ENCODE measurements at places on chromosomes 16 and 17. TPM values are rescaled to one million over a fixed set of nuclear protein-coding genes. Genes with fewer than 3 reads are reported as not detected.

- H3K27ac ChIP-seq: no peak overlapping the region
- no peak for DNase-seq
- no peak overlapping the region for H3K4me3 ChIP-seq
- no peaks in the 10 kb centered on the region for H3K4me1 ChIP-seq
Observed at GRCh38 chr17:1322014-1322428, 42.6 kb downstream of the TRARG1 start.

TTLL6 gene
- total RNA-seq: 0.87 TPM

TEKT1 gene
- total RNA-seq: 1.2 TPM

DNA sequence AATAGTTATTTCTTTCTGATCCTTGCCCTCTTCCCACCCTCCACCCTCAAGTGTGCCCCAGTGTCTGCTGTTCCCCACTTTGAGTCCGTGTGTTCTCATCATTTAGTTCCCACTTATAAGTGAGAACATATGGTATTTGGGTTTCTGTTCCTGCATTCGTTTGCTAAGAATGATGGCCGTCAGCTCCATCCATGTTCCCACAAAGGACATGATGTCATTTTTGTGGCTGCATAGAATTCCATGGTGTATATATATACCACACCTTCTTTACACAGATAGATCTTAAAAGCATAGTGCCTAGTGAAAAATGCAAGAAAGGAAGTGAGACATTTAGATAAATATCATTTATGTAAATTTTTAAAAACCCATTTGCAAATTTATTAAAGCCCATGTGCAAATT, 33.1 kb downstream of the HS3ST2 start:
- no peak overlapping the region for H3K27ac ChIP-seq
- DNase-seq: no peak
- no peak overlapping the region for H3K4me3 ChIP-seq
- H3K4me1 ChIP-seq: no peaks in the 10 kb centered on the region

GRCh38 chr16:83973581-83974385, 5.7 kb downstream of the NECAB2 start:
- H3K27ac ChIP-seq: no peak overlapping the region
- no peak overlapping the region for H3K4me3 ChIP-seq
- peaks cover 16% of the 10 kb centered on the region for H3K27me3 ChIP-seq
- peaks cover 8% of the 10 kb centered on the region for H3K36me3 ChIP-seq
- no peak for DNase-seq
- no peaks in the 10 kb centered on the region for H3K4me1 ChIP-seq

PTRH2 gene
- 15.4 TPM for total RNA-seq

DNA sequence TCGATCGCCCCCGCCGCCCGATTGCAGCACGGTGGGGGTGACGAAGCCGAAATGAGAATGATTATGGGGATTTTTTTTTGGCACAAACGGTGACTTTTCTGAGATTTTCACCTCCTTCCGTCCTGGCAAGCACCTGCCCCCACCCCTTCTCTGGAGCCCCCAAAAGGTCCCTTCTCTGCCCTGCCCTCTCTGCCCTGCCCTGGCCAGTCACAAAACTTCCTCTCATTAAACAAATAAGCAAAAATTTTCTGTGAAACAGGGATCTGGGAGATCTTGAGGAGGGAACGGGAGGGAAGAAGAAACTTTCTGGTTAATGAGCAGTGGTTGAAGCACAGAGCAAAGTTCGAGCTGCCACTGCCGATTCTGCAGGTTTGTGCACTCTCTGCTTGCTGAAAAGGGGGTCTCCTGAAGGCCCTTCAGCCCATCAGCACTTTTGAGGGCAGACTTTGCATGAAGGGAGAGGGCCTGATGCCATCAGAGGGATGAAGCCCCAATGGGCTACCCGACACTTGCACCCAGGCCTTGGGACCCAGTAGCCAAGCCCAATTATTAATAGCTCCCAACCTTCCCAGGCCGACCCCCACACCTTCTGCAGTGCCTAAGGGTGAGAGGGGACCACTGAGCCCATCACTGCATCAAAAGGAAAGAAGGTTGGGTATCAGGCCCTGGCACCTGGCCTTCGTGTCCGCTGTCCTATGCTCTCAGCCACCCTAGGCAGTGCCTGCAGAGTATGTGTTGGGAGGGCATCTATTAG, 1.0 kb upstream of the HOXB8 start:
- no peak overlapping the region for H3K4me3 ChIP-seq
- no peak for DNase-seq
- H3K4me1 ChIP-seq: peaks cover 34% of the 10 kb centered on the region
- no peak overlapping the region for H3K27ac ChIP-seq
- peaks cover 29% of the 10 kb centered on the region for H3K27me3 ChIP-seq

DNA sequence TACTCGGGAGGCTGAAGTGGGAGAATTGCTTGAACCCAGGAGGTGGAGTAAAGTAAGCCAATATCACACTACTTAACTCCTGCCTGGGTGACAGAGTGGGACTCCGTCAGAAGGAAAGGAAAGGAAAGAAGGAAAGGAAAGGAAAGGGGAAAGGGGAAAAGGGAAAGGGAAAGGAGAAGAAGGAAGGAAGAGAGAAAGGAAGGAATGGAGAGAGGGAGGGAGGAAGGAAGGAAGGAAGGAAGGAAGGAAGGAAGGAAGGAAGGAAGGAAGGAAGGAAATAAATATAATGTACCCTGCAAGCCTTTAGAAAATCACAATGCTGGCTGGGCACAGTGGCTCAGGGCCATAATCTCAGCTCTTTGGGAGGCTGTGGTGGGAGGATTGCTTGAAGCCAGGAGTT, 27.3 kb downstream of the SLC5A11 start:
- no peak for DNase-seq
- H3K4me3 ChIP-seq: no peak overlapping the region
- H3K27ac ChIP-seq: no peak overlapping the region
- no peaks in the 10 kb centered on the region for H3K27me3 ChIP-seq
- H3K36me3 ChIP-seq: no peaks in the 10 kb centered on the region

DNA sequence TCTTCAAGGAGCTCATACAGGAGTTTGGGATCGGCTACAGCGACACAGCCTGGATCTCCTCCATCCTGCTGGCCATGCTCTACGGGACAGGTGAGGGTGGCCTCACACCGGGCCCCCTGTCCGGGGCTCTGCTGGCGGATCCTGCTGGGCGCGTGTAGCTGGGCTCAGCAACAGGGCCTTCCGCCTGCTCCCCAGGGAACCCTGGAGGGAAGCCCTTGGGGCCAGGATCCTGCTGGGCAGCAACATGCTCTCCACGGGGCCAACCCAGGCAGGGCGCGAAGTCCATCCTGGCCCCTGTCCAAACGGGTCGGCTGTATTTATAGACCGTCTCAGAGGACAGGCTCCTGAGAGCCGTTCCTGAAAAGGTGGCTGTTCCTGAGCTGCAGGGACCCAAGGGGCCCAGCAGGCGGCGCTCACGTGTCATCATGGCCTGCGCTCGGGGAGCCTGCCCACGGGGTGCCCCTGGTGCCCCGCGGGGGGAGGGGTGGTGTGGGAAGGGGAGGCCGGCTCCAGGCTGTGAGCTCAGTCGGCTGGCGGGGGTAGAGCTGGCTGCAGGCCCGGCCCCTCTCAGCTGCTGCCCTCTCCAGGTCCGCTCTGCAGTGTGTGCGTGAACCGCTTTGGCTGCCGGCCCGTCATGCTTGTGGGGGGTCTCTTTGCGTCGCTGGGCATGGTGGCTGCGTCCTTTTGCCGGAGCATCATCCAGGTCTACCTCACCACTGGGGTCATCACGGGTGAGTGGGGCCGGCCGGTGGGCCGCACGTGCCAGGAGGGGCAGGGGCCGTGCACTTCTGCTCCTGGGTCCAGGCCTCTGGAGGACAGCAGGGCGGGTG, 7.5 kb downstream of the SLC16A3 start:
- no peaks in the 10 kb centered on the region for H3K36me3 ChIP-seq
- no peak overlapping the region for H3K27ac ChIP-seq
- no peak overlapping the region for H3K4me3 ChIP-seq

GRIN2A gene
- total RNA-seq: 0.03 TPM

DNA sequence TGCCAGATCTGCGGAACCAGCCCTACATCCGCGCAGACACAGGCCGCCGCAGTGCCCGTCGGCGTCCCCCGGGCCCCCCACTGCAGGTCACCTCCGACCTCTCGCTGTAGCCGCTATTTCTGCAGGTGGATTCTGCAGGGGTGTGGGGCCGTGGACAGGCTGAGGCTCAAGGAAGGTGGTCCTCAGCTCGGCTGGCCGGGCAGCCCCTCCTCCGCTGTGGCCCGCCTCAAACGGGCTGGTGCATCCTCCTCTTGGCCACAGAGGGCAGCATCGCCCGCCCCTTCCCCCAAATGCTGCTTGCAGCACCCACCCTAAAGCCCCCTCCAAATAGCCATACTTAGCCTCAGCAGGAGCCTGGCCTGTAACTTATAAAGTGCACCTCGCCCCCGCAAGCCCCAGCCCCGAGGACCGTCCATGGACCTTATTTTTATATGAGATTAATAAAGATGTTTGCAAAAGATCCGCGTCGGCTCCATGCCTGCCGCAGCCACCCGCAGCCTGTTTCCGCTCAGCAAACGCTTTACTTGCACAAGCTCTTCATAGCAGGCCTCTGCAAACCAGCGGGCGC, 14.9 kb downstream of the SPATA32 start:
- H3K27ac ChIP-seq: no peak overlapping the region
- peak; percentile 57 for DNase-seq
- peaks cover 6% of the 10 kb centered on the region for H3K27me3 ChIP-seq
- H3K36me3 ChIP-seq: peaks cover 23% of the 10 kb centered on the region
- peak overlapping the region; percentile 85 for H3K4me3 ChIP-seq
- H3K4me1 ChIP-seq: peaks cover 40% of the 10 kb centered on the region

GRCh38 chr17:9817086-9817485, 4.8 kb downstream of the GSG1L2 start:
- H3K36me3 ChIP-seq: peaks cover 6% of the 10 kb centered on the region
- no peak overlapping the region for H3K4me3 ChIP-seq
- peaks cover 7% of the 10 kb centered on the region for H3K27me3 ChIP-seq
- H3K4me1 ChIP-seq: peaks cover 3% of the 10 kb centered on the region

ATP2A1 gene
- total RNA-seq: 1.9 TPM

DNA sequence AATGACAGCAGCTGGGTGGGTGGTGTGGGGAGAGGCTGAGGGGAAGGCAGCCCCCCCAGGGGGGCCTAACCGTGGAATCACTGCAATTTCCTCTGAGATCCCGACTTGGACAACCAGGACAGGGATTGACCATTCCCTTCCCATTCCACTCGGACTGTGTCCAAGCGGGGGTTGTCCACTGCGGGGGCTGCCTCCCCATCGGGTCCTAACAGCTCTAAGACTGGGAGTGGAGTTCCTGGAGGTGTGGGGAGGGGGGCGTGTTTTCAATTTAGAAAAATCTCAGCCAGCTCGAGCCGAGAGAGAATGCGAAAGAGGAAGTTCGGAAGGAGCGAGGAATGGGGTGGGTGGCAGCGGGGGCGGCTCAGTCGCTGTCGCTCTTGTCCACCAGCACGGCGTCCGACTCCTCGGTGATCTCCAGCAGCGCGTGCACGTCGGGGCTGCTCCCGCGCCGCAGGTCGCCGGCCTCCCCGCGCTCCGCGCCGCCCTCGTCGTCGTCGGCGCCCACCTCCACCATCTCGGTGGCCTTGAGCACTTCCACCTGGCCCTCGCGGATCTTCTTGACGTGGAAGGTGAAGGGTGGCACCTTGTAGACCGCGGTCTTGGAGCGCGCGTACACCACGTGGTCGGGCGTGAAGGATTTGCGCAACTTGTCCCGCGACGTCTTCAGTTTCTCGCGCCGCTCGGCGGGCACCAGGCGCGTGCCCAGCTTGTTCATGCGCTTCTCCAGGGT, 16.2 kb upstream of the STAT3 start:
- no peak overlapping the region for H3K27ac ChIP-seq
- H3K27me3 ChIP-seq: peaks cover 7% of the 10 kb centered on the region
- no peak for DNase-seq

SRL gene
- total RNA-seq: 0.26 TPM

GRCh38 chr17:31825961-31826691, 32.9 kb downstream of the COPRS start:
- H3K27me3 ChIP-seq: no peaks in the 10 kb centered on the region
- no peak overlapping the region for H3K4me3 ChIP-seq
- no peak overlapping the region for H3K27ac ChIP-seq
- H3K4me1 ChIP-seq: peaks cover 8% of the 10 kb centered on the region

GNAO1 gene
- total RNA-seq: 0.69 TPM

DNA sequence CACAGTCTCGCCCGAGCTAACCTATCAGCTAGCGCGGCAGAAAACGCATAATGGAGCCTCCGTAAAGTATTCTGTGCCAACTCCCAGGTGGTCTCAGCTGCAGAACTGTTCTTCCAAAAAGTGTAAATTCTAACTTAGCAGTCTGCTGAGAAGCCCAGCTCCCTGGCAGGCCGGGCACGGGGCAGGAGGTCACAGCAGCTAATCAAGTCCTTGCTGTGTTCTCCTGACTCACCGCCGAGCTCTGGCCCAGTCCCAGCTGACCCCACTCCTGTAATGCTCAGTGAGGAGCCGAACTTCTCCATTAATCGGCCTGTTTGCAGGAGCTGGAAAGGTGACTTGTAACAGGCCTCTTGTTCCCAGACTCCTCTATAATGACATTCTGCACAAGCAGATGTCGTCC, 193.3 kb downstream of the IRX3 start:
- H3K27ac ChIP-seq: no peak overlapping the region
- H3K4me1 ChIP-seq: no peaks in the 10 kb centered on the region
- no peak overlapping the region for H3K4me3 ChIP-seq
- no peaks in the 10 kb centered on the region for H3K27me3 ChIP-seq
- H3K36me3 ChIP-seq: peaks cover 7% of the 10 kb centered on the region

DNA sequence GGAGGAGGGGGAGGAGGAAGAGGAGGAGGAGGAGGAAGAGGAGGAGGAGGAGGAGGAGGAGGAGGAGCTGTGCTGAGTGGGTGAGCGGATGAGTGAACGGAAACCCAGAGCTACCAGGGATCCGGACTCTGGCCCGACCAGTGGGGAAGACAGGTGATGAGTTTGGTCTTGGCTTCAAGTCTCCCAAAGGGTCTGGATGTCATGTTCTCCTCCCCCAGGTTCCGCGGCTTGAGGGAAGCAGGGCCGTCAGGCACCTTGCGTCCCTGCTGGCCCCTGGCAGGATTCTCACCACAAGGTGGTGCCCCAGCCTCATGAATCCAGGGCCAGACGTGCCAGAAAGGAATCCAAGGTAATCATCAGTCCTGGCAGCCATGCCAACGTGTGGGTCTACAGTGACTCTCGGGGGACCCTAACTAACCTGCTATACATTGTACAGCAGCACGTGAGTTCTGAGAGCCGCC, 13.5 kb upstream of the ABAT start:
- H3K27me3 ChIP-seq: peaks cover 2% of the 10 kb centered on the region
- H3K36me3 ChIP-seq: no peaks in the 10 kb centered on the region
- H3K4me3 ChIP-seq: no peak overlapping the region
- no peak overlapping the region for H3K27ac ChIP-seq
- H3K4me1 ChIP-seq: no peaks in the 10 kb centered on the region

ELOB gene
- 195 TPM for total RNA-seq

- no peak overlapping the region for H3K27ac ChIP-seq
- H3K27me3 ChIP-seq: no peaks in the 10 kb centered on the region
- H3K4me3 ChIP-seq: no peak overlapping the region
- H3K4me1 ChIP-seq: no peaks in the 10 kb centered on the region
- H3K36me3 ChIP-seq: no peaks in the 10 kb centered on the region
Observed at GRCh38 chr16:818592-818991, 18.1 kb upstream of the GNG13 start.

GRCh38 chr17:27469256-27469655, 13.0 kb downstream of the KSR1 start:
- peaks cover 8% of the 10 kb centered on the region for H3K36me3 ChIP-seq
- peaks cover 75% of the 10 kb centered on the region for H3K4me1 ChIP-seq
- H3K27ac ChIP-seq: peak overlapping the region; percentile 90
- no peak for DNase-seq
- no peak overlapping the region for H3K4me3 ChIP-seq
- peaks cover 11% of the 10 kb centered on the region for H3K27me3 ChIP-seq

All from endothelial cell (in vitro differentiated cells).